Stimulated activated CD4-positive, alpha-beta T cell treated with anti-CD3 and anti-CD28 coated beads, TNF-alpha, amount 100 ng/mL, for 48 hours (primary cell): ENCODE measurements at places on chromosomes 5 and 9.

GRCh38 chr9:78130004-78130403, 98.4 kb upstream of the GNAQ start:
- no peak for DNase-seq

- DNase-seq: no peak
These were observed 206.4 kb downstream of the ENC1 start for GRCh38 chr5:74433896-74434829.

DNA sequence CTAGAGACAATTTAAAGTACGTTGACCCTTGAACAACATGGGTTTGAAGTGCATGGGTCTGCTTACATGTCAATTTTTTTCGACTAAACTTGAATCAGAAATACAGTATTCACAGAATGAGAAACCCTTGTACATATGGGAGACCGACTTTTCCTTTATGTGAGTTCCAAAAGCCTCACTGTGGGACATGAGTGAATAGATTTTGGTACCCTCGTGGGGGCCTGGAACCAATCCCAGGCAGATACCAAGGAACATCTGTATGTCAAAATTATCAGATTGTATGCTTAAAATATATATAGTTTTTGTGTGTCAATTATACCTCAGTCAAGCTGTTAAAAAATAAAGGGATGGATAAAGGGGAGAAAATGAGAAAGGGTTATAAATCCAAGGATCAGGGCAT, 78.7 kb upstream of the MAN2A1 start:
- no peak for DNase-seq

- DNase-seq: no peak
These were observed 43.0 kb downstream of the MARCHF3 start for GRCh38 chr5:126987271-126987899.

GRCh38 chr9:95077053-95077765, 240.3 kb downstream of the FANCC start:
- DNase-seq: no peak

GRCh38 chr5:127363403-127363802, 72.8 kb downstream of the MEGF10 start:
- DNase-seq: no peak

- DNase-seq: no peak
These were observed 555.6 kb downstream of the PRR16 start for GRCh38 chr5:121019734-121020133.

GRCh38 chr5:73865315-73865714, 239.3 kb downstream of the ARHGEF28 start:
- no peak for DNase-seq

DNA sequence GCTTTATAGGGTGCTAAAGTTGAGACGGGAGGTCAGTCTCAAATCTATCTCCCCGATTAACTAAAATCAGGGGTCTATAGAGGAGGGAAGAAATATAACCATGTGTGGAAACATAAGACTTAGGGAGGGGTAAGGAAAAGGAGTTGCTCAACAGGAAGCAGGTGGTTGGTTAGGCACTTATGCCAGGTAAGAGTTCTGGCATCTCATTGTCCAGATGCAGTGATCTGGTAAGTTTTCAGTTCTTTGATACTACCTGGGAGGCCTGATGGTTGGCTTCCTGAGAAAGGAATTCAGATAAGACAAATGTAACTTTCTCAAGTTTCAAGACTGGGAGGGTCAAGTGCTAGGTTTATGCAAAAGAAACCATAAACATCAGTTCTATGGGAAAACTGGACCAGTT, 47.7 kb downstream of the CERT1 start:
- no peak for DNase-seq

DNA sequence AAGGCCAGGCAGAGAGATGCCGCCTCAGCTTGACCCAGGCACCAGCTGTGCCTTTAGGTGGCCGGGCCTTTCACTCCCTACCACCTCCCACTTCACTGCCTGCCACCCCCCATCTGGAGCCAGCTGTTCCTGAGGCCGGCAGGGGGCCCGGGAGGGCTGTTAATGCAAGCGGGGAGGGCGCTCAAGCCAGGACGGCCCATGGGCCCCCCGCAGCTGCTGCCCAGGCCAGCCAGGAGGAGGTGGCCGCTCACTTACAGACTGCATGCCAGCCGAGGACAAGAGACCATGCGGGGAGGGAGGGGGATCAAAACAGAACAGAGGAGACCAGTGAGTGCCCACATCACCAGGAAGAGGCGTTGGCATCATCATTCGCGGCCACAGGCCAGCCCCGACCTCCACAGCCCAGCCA, 4.5 kb downstream of the ABCA2 start:
- no peak for DNase-seq

- DNase-seq: no peak
These were observed 14.2 kb downstream of the RABL6 start for GRCh38 chr9:136821826-136822544.

- DNase-seq: no peak
These were observed 413.6 kb upstream of the ADAMTSL1 start for GRCh38 chr9:18060269-18060934.

- DNase-seq: no peak
These were observed 415.1 kb downstream of the MLLT3 start for GRCh38 chr9:20207176-20207575.

DNA sequence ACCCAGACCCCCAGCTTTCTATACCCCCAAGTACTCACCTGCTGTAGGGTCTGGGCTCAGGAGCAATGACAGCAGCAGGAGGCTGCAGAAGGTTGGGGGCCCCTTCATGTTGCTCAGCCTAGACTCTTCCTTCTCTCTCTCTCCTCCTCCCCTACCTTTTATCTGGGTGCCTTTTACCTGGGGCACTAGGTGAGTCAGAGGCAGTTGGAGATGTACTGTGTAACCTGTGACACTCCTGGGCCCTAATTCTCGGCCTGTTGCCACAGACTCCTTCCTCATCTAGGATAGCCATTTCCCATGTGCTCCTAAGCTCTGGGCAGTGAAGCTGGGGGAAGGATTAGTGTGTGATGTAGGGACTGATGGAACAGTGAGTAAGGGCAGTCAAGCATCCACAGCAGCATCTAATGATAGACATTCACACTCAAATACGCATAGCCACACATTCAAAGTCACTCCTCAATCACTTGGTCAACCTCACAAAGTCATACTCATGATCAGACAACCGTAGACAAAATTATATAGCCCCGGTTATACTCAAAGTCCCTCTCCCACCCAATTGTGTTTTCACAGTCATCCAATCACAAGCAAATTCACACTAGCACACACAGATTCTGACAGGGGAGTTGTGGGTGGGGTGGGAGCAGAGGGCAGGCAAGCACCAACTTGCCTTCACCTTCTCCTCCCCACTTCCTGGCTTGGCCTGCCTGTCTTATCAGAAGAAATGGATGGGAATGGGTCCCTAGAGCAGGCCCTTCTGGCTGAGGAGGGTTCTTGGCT, at the start of gene CCL27:
Gene CCL27 (minus strand): TSS at position 132 of the 777 bp plus-strand sequence. CDS start 24 bp downstream, at position 108.
- DNase-seq: no peak

GRCh38 chr5:97192580-97193354, 9.7 kb upstream of the RIOK2 start:
- no peak for DNase-seq

GRCh38 chr9:33116860-33117259, 40.4 kb upstream of the SMU1 start:
- DNase-seq: no peak

DNA sequence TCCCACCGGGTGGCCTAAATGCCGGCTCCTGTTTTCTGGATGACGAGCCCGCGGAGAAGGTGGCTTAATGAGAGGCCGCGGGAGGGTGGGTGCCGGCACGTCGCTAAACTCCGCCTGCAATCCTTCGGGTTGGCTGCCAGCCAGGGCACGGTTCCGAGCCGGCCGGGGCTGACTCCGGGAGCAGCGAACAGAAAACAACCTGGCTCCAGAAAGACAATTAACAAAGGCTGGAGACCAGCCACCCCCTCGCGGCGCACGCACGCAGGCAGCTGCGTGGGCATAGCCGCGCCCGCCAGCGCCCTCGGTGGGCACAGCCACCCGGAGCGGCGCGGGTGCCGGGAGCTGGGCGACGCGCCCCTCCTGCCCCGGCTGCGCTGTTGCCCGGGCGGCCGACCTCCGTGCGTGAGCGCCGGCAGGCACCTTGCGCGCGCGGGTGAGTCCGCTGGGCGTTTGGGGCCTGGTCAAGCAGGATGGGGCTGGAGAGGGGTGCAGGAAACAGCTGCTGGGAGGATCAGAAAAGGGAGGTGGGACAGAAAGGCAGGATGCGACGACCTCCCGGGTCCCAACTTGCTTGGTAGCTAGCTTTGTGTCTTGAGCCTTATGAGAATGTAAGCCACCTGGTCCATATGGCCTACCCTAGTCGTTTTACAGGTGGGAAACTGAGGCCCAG, at the start of gene ARHGEF37:
Gene ARHGEF37 (plus strand): TSS at position 307 of the 670 bp plus-strand sequence. CDS start 16,272 bp downstream, outside the sequence.
- no peak for DNase-seq

DNA sequence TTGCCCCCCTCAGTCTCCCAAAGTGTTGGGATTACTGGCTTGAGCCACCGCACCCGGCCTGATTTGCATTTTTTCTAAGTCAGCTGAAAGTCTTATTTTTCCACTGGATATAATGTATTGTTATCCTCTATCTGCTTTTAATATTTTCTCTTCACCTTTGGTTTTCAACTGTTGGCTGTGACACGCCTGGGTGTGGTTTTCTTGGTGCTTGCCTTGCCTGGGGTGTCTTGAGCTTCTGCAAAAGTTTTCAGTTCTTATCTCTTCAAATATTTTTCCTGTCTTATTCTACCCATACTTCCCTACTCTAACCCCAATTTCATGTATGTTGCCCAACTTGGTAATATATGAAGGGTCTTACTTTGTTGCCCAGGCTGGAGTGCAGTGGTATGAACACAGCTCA, 4.3 kb upstream of the MXD3 start:
- DNase-seq: no peak

GRCh38 chr9:104412238-104412637, 91.8 kb upstream of the OR13F1 start:
- DNase-seq: no peak

GRCh38 chr9:7760014-7760415, 39.6 kb downstream of the DMAC1 start:
- no peak for DNase-seq

DNA sequence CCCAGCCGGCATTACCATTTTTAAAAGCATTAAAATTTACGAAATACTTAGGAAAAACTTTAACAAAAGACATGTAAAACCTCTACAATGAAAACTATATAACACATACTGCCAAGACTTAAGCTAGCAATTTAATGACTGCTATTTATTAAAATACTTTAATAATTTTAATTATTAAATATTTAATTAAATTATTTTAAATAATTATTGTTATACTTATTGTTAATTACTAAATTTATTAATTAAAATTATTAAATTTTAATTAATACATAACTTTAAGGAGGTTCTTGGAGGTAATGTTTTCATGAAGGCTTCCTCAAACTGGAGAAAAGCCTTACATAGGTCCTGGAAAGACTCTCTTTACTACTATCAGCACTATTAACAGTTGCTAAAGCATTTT, 47.5 kb downstream of the C5orf22 start:
- DNase-seq: no peak

DNA sequence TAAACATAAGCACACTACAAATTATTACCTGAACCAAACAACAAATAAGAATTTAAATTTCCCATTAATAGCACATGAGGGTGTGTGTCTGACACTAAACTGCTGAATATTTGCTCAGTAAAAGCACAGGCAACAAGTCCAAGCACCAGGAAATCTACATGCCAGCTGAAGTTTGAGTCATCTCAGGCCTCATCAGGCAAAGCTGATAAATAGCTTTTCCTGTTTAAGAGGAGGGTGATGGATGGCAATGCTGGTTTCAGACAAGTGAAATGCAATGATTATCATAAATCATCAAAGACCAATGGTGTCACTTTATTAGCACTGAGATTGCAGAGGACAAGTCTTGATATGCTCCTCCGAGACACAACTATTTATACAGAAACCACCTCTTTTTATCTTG, 1668.0 kb upstream of the C9orf72 start:
- no peak for DNase-seq

- DNase-seq: no peak
These were observed 11.5 kb upstream of the SLC25A48 start for GRCh38 chr5:135822959-135823358.

DNA sequence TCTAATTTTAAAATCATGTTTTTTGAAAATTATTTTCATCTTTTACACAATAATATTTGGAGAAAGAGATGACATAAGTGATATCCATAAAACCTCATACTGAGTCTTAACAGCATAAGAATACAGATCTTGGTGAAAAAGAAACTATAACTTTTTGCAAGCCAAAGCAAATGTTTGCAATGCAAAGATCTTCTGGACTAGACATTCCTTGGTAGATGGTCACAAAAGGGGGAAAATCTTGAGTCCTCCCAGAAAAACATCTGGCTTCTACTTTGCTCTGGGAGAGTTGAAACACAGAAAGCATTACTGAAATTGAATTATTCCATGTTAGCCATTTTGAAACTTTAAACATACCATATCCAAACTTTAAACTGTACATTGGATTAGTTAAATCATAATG, 308.2 kb downstream of the ANXA1 start:
- DNase-seq: no peak

DNA sequence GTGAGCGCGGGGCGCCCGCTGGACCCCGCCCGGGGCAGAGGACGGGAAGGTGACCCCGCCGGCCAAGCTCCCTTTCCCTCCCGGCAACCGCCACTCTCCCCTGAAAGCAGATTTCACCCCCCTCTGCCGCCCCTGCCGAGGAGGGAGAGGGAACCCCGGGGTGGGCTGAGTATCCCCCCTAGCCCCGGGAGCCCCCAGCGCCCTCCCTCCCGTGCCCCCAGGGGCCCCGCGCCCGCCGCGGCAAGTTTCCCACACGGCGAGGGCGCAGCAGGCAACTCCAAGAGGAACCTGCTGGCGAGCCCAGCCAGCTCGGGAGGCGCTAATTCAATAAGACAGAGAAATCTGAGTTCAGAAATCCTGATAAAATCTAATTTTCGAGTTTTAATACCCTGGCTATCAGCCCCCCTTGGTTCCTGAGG, 1.6 kb downstream of the NTNG2 start:
- DNase-seq: no peak

DNA sequence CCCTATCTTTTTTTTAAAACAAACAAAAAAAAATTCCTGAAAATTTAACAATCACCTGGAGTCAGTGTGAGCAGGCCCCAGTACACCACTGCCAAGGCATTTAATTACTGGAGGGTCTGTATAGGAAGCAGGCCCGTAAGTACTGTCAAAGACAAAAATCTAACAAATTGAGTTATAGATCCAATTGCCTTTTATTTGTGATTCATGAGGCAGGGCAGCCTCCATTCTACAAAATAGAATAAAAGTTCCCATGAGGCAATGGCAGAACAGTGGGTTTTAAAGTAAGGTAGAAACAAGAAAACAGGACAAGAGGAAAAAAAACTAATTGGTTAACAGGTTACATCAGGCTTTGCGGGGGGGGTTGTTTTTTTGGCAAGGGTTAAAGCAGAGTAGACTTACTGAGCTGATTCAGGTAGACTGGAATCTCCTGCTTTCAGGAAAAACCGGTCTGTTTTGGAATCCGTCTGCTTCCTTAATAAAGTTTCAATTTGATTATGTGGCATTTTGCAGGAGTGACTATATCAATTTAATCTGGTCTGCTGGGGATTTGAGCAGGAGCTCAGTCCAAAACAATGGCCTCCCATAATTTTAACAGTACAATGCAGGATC, 48.9 kb downstream of the AUH start:
- DNase-seq: no peak
